Activated naive CD8-positive, alpha-beta T cell treated with anti-CD3 and anti-CD28 coated beads for 36 hours (primary cell): ENCODE measurements at places on chromosomes 6 and 20.

- no peak for DNase-seq
Measured at GRCh38 chr20:17935186-17935585, 33.4 kb downstream of the SNX5 start.

- DNase-seq = no peak
Measured at GRCh38 chr6:57216235-57217101, 5.6 kb downstream of the RAB23 start.

DNA sequence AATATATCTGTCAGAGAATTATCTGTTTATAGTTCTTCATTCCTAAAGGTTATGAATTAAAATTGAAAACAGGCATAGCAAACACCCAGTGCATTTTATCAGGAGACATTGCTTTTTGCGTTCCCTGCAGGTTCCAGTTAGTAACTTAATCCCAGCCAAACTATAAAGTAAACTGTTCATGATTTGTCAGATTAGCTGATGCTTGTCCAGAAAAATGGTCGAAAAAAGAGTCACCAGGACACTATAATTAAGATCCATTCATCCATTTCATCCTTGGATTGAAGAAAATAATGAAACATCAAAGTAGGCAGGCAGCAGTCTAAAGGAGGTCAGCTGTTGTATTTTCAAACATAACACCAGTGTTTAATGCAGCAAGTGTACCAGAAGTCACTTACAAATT is 75.9 kb downstream of the EPHA7 start:
- DNase-seq = no peak

DNA sequence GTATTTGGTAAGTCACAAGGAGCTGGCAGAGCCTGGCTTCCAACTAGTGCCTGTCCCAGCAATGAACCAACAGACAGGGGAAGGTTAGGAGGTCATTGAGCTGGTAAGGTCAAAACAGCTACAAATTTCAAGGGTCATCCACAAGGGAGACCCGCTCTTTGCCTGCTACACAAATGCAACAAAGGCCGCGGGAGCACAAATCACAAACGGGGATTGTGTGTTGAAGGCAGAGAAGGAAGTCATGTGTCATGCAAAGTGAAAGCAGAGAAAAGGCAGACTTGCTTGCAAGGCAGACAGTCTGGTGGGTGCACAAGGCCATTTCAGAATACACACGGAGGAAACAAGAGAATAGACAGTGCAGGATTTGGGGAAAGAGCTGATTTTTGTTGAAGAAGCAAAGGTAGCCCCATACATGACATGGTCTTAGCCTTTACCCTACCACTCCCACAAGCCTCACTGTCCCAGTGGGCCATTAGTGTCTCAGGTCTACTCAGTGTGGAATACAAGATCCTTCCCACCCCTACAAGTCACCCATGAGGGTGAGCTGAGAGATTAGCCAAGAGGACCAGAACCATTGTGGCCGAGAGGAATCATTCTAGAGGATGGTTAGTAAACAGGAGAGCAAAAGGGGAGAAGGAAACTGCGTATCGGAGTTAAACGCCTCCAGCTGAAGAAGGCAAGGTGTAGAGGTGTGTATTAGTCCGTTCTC is 18.1 kb upstream of the SAMHD1 start:
- DNase-seq = no peak

DNA sequence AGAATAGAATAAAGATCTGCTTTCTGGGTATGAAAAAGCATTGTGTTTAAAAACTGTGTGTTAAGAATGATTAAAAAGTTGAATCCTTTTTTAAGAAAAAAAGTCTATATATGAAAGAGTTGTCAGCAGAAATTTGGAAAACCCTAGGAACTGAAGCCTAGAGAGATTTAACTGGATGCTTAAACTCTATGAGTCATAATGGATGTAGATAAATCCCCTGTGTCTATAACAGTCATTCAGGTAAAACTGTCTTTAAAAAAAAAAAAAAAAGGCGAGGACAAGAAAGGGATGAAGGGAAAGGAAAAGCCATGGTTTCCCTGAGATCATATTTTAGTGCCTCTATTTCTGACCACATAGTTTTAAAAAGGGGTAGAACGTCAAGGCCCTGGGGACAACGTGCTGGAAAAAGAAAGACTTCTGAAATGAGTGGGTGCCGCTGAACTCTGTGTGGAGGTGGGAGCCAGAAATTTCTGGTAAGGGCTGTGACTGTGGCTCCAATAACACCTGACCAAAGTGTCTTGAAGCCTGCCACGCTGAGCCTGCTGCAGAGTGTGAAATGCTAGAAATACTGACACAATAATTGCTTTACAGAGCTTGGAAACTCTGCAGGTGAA is 302.6 kb upstream of the ARID1B start:
- DNase-seq = no peak

- DNase-seq = no peak
Measured at GRCh38 chr20:64269604-64270411, 14.3 kb downstream of the PCMTD2 start.

DNA sequence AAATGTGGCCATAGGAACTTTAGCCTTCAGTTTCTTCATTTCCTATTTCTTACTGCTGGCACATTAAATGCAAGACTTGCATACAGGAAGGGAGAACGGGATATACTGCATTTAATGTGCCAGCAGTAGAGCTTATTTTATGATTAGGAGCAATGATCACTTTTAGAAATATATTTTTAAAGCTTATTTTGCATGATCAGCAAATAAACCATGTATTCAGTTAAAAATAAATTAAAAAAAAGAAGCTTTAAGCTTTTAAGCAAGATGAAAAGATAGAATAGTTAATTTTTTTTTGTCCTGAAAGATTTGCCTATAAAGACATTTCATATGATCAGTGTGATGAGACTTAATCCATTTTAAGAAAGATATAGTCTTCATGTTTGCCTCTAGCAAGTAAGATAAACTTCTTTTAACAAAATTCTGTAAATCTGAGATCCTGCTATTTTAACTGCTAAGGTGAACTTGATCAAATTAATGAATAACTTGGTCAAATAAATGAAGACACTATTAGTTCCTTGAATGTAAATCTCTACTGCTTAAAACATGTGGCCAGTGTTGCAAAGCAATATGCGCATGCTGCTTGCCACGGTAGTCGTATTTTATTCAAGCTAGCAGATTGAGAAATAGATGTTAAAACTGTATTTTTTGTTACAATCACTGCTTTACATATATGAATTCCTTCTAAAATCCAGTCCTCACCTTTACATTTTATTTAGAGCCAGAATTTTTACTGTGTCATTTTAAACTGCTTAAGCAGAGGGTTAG is 36.2 kb upstream of the HCRTR2 start:
- no peak for DNase-seq
